ENCODE measurements at places on chromosomes 2 and 18.

GRCh38 chr2:20490300-20491181 lies 43.7 kb downstream of the RHOB start:
- DNase-seq = no peak

DNA sequence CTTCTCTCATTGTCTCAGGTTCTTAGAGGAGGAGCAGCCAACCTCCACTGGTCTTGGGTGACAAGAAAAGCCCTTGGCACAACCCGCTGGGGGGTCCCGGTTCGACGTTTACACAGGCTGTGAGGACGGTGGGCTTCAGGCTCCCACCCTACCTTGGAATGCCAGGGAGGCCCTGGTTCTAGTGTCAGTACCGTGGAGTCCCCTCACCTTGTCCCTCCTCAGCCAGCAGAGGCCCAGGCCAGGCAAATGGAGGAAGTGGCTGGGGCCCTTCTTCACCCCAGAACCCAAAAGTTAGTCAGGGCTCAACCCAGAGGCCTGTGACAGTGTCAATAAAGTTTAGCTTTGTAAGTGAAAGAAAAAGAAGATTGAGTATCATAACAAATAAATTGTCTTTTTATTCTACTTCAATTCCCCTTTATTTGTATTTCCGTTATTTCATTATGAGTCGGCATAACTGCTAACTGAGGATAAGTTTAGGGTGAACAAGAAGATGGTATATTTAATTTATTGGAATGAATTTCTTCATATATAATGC lies 62.6 kb upstream of the ZSWIM2 start:
- no peak for DNase-seq

GRCh38 chr2:150127346-150127990 lies 360.0 kb downstream of the RND3 start:
- DNase-seq = no peak

DNA sequence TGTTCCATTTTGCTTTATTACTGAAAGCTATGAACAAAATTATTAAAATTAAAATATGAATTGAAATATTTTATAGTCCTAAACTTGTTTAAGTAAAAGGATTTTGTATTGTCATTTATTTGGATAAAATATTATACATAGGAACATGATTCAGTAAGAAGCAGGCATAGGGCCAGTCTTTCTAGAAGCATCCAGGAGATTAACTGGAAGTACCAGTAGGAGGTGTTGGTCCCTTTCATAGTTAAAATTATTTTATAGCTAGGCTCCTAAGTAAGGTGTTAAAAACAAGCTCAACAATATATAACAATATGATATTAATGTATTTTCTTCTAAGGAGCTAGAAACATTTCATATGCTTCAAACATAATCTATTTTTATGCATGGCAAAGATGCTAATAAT lies 43.7 kb downstream of the FIGN start:
- no peak for DNase-seq

DNA sequence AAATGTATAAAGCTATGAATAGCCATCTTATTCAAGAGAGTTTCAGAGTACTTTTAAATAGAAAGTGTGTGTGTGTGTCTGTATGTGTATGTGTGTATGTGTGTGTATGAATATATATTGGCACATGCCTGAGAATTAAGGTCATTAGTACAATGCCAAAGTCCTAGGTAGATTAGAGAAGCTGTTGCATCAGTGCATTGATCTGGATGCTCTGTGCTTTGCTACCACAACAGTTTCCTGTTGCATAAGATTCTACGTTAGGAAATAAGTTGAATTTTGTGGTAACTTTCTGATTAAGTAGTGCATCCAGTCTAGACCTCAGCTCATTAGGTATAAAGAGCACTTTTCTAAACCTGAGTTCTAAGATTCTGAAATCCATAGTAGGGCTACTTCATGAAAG lies 1102.8 kb upstream of the KLHL29 start:
- DNase-seq = no peak

- DNase-seq = no peak
Observed at GRCh38 chr2:174551697-174552096, 45.9 kb downstream of the WIPF1 start.

DNA sequence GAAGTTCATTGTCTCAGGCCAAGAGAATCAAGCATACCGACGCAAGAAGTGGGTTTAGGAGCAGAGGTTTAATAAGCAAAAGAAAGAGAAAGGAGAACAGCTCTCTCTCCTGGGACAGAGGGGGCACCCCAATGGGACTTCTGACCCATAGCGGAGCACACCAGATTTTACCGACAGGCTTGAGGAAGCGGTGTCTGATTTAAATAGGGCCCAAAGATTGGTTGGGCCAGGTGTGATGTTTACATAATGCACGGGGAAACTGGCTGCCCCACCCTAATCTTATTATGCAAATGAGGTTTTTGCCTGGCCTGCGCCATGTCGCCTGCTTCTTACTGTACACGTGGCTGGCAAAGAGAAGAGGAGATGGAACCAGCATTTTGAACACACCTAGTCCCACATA lies 106.2 kb downstream of the MREG start:
- DNase-seq = no peak

DNA sequence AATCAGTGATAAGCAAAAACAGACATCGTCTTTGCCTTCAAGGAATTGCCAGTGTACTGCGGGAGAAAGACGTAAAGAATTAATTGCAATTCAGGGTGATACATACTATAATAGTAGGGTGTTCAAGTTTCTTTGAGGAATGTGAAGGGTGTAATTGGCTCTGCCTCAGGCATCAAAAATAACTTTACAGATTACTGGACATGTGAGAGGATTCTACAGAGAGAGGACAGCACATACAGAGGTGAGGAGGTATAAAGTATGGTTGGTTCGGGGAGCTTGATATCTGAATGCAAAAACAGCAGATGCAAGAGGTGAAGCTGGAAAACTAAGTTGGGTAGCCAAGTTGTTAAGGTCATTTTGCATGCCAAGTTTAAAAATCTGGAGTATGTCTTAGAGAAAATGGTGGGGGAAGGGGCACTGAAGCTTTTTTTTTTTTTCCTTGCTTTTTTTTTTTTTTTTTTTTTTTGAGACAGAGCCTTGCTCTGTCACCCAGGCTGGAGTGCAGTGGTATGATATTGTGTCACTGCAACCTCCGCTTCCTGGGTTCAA lies 227.5 kb upstream of the FOSL2 start:
- DNase-seq = no peak

- no peak for DNase-seq
Observed at GRCh38 chr2:189566046-189566445, 14.5 kb downstream of the SLC40A1 start.

GRCh38 chr2:54416166-54416813 lies 39.8 kb upstream of the SPTBN1 start:
- DNase-seq = no peak

GRCh38 chr18:46672062-46672970 lies 15.3 kb upstream of the LOXHD1 start:
- no peak for DNase-seq

- no peak for DNase-seq
Observed at GRCh38 chr2:181070119-181070835, 89.9 kb downstream of the UBE2E3 start.

GRCh38 chr18:49677762-49678413 lies 116.0 kb downstream of the LIPG start:
- DNase-seq = no peak

DNA sequence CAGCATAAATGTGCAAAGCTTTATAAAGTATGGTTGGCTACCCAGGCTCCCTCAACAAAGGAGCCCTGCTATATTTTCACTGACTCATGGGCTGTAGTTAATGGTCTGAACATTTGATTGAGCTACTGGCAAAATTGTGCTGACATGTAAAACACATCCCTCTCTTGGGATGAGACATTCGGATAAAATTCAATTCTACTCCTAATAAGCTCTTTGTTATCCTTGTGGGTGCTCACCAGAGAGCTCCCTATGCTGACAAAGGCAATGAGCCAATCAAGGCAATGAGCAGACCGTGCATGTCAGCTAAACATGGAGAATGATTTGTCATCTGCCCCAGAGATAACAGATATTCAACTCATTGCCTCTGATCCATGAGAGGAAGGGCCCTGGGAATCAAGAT lies 27.7 kb downstream of the SERPINB8 start:
- no peak for DNase-seq

DNA sequence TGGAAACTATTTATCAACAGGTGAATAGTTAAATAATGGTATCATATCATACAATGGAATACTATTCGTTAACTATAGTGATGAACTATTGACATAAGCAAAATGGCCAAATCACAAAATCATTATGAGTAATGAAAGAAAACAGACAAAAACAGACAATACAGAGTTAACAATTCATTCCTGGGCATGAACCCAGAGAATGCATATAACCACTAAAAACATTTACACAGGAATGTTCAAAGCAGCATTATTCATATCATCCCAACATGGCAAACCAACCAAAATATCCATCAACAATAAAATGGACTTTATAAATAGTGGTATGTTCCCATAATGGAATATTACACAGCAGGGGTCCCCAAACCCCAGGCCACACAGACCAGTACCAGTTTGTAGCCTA lies 131.2 kb upstream of the CYP1B1 start:
- DNase-seq = no peak

- no peak for DNase-seq
Observed at GRCh38 chr18:56316727-56317126, 321.7 kb downstream of the TXNL1 start.

- DNase-seq = no peak
Observed at GRCh38 chr18:33517950-33518349, 60.1 kb upstream of the ASXL3 start.

DNA sequence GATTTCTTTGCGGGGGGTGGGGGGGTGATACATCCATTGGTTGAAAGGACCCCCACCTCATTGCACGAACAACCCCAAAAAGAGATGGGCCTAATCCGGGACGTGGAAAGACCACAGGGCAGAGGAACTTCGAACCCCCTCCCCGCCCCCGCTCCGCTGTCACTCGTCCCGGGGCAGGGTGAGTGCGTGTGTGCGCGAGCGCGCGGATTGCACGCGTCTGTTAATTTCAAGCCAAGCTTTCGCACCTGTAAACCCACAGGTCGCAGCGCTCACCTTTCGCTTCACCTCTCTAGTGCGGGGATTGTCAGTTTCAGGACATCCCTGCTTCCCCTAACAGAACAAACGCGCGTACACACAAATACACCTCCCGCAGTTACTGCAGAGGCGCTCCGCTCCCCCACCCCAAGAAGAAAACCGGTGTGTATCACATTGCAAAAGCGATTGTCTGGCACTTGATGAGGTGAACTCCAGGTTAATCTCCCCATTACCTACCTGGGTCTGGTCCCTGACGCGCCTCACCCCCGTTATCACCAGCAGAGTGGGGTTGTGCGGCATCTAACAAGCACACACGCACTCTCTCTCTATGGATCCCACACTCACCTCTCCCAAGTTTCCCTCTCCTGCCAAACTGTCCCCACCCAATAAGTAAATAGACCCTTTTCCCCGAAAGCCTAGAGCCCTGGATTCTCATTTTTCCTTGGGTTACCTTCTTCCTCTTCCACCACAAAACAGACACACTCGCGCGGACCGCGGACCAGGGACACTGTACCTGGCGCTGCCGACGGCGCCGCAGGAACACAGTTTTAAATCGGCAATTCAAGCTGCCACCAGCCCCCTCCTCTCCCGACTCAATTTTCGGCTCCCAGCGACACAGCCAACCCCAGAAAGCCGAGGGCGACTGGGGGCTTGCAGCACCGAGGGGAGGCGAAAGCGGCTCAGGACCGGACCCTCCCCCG lies 1.0 kb downstream of the CYP26B1 start:
- peak; percentile 29 for DNase-seq

DNA sequence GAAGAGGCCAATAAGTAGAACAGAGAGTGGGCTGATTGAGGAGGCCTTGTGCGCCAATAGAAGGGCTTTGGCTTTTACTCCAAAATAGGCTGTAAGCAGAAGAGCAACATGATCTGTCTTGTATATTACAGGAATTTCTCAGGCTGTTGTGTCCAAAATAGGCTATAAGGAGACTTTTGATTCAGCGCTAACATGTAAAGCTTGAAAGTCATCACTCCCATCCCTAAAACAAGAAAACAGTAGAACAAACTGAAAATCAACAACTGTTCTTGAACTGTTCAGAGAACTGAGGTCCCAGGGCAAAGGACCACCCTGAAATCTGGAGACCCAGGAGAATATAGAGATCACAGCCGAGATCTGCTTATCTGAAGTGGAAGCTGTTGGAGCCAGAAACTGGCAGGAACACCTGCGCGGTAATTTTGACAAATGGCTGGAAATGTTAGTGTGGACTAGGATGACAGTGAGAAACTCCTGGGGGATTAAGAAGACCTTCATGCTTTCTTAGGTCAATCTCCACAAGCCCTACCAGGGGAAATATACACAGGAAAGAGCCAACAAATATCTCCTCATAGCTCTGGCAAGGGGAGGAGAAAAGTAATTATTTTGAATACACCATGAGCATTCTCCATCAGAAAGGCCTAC lies 258.6 kb downstream of the RBM43 start:
- DNase-seq = no peak

GRCh38 chr2:2847209-2847676 lies 516.2 kb upstream of the MYT1L start:
- no peak for DNase-seq

- DNase-seq = no peak
Observed at GRCh38 chr18:7740821-7741220, 173.7 kb downstream of the PTPRM start.

- peak; percentile 48 for DNase-seq
Observed at GRCh38 chr2:120174963-120175581, 48.1 kb downstream of the TMEM185B start.

- no peak for DNase-seq
Observed at GRCh38 chr2:9982248-9982647, 30.8 kb downstream of the GRHL1 start.

GRCh38 chr2:236545814-236546480 lies 23.7 kb upstream of the ACKR3 start:
- no peak for DNase-seq

DNA sequence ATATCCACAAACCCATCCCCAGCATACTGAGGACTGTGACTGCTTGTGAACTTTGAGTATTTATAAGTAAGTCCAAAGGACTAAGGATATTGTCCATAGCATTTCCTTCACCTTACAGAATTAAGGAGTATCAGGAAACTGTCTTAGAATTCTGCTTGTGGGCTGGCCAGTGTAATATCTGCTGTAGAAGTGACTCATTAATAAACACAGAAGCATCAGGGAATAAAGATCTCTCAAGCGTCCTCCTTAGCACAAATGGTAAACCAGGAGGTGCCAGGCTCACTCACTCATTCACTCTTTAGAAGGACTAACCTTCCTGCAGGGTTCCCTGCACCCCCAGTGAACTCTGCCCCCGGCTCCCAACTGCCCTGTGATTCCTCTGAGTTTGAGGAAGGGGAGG lies 31.0 kb downstream of the CCDC68 start:
- no peak for DNase-seq

- peak; percentile 71 for DNase-seq
Observed at GRCh38 chr18:37322492-37323035, 243.0 kb downstream of the CELF4 start.
